ENCODE measurements at places on chromosomes 2 and 18.

- no peak for DNase-seq
Observed at GRCh38 chr2:150873396-150873772, 385.9 kb upstream of the RND3 start.

DNA sequence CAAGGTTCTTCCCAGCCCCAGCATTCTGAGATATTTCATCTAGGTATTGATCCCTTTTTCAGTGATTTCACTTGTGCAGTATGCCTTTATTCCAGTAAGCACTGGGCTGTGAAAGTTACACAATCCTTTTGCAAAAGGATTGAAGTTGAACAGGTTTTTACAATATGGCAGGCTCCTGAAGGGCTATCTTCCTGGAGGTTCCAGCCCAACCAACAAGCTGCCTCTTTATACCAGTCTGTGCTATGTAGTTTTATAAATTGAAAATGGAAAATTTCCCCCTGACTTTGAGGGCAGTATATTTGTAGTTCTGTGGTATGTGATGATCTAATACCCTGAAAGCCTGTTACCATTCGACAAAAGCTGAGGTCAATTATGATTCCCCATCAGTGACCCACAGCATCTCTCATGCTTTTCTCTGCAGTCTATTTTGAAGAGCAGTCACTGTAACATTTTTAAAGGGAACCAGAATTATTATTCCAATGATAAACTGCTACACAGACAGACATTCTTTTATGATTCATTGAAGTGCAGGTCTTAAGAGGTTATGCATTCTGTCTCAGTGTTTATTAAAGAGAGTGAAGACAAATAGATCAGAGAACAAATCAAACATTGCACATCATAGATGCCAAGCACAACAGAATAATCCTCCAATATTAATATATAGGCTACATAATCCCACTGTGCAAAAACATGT lies 35.2 kb upstream of the STPG4 start:
- no peak for DNase-seq

GRCh38 chr18:13660510-13660909 lies 65.8 kb downstream of the FAM210A start:
- no peak for DNase-seq

DNA sequence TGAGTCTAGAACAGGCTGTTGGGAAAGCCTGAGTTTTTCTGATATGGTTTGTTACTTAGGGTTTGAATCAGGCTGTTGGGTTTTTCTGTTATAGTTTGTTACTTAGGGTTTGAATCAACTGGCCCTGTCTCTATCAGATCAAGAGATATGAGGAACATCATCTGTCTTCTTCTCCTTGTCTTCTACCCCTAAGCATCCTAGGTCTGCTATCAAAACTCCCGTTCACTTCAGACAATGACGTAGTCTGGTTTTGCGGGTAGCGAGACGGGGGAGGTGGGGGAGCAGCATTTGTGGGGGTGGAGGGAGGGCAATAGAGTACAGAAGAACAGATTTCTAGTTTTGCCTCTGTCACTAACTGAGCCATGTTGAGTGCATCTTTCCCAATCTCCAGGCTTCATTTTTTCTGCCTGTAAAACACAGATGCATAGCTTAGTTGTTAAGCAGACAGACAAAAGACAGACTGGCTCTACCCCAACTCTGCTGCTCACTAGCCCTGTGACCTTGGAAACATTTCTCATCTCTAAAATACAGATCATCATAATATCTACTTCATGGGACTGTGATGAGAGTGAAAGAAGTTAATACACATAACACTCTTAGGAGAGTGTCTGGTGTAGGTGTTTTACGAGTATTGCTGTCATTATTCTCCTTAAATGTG lies 9.1 kb downstream of the TNP1 start:
- no peak for DNase-seq

- no peak for DNase-seq
Observed at GRCh38 chr2:98726205-98726604, 4.7 kb downstream of the MGAT4A start.

GRCh38 chr2:796141-796985 lies 119.2 kb upstream of the TMEM18 start:
- no peak for DNase-seq

DNA sequence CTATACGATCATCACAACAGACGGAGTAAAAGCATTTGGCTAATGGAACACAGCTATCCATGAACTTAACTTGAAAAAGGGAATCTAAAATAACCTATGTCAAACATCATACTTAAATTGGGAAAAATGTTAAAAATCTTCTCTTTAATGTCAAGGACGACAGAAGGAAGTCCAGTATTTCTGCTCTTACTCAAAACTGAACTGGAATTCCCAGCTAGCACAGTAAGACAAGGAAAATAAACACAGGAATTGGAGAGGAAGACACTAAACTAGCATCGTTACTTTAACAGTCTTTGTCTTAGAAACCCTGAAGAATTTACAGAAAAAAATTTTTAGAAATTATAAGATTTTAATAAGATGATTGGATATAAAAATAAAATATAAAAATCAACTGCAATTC lies 112.6 kb downstream of the HDAC4 start:
- no peak for DNase-seq

- no peak for DNase-seq
Observed at GRCh38 chr2:191604154-191604553, 73.8 kb upstream of the NABP1 start.

GRCh38 chr2:5710615-5711014 lies 18.4 kb downstream of the SOX11 start:
- no peak for DNase-seq

GRCh38 chr2:98282109-98282508 lies 64.1 kb upstream of the CNGA3 start:
- no peak for DNase-seq

DNA sequence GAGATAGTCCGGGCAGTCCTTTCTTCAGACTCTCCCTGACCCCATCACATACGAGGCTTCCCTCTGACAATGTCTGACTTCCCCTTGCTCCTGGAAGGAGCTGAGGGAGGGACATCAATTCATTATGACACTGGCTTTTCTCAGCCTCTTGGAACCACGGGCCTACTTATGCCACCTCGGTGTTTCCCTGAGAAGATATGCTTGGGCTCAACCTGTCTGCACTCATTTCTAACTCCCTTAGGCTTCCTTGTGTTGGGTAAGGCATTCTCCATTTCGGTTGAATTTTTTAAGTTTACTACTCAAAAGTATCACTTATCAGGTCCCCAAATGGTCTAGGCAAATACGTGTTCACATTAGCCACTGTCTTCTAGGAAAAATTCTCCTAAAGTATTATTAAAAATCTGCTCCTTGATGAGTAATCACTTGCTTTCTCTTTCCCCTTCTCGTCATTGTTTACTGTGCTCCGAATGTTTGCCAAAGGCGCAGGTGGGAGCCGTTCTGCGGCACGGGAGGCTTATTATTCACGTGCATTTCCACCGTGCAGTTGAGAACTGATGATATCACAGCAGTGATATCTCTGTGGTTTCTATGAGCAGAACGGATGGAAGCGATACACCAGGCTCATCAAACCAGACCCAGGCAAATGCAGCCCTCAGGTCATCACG lies 33.1 kb downstream of the ARL4C start:
- peak; percentile 58 for DNase-seq

DNA sequence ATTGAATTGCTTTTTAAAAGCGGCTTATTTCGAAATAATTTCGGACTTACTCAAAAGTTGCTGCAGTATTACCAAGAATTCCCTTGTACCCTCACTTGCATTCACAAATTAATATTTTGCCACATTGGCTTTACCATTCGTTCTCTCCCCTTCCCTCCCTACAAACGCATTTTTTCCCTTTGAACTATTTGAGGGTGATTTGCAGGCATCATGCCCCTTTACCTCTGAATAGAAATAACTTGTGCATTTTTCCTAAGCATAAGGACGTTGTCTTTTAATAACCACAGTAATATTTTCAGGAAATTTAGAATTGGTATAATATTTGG lies 608 bp downstream of the CCDC138 start:
- DNase-seq = no peak

DNA sequence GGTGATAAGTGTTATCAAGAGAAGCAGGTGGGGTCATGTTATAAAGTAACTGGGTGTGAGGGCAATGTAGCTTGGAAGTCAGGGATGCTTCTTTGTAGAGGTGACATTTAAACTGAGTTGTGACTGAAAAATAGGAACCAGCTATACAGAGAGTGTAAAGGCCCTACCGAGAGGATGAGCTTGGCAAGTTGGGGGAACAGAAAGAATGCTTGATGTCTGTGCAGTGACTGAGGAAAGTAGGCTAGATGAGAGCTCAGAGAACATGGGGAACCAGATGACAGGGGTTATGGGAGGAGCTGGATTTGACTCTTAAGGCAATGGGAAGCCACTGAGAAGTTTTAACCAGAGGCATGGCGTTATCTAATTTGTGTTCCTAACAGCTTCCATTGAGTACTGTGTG lies 115.3 kb downstream of the DOCK10 start:
- DNase-seq = no peak

DNA sequence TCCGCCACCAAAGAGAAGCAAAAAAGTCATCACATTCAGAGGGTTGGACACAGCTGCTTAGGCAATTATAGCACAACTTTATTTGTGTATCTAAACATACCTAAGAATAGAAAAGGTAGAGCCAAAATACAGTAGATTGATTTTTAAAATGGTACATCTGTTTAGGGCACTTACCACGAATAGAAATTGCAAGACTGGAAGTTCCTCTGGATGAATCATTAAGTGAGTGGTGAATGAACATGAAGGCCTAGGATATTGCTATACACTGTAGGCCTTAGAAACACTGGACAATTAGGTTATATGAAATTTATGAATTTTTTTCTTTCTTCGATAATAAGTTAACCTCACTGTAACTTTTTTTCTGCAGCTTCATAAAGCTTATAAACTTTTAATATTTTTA lies 687.0 kb downstream of the BCL11A start:
- DNase-seq = no peak
